IPS DF 6.9 (cell line): ENCODE measurements at places on chromosomes 6 and 20.

GRCh38 chr6:141216726-141217125 is 916.0 kb upstream of the GJE1 start:
- H3K4me3 ChIP-seq: no peak overlapping the region
- H3K27me3 ChIP-seq: no peaks in the 10 kb centered on the region
- no peaks in the 10 kb centered on the region for H3K4me1 ChIP-seq
- no peak for DNase-seq
- no peak overlapping the region for H3K27ac ChIP-seq
- H3K36me3 ChIP-seq: no peaks in the 10 kb centered on the region

DNA sequence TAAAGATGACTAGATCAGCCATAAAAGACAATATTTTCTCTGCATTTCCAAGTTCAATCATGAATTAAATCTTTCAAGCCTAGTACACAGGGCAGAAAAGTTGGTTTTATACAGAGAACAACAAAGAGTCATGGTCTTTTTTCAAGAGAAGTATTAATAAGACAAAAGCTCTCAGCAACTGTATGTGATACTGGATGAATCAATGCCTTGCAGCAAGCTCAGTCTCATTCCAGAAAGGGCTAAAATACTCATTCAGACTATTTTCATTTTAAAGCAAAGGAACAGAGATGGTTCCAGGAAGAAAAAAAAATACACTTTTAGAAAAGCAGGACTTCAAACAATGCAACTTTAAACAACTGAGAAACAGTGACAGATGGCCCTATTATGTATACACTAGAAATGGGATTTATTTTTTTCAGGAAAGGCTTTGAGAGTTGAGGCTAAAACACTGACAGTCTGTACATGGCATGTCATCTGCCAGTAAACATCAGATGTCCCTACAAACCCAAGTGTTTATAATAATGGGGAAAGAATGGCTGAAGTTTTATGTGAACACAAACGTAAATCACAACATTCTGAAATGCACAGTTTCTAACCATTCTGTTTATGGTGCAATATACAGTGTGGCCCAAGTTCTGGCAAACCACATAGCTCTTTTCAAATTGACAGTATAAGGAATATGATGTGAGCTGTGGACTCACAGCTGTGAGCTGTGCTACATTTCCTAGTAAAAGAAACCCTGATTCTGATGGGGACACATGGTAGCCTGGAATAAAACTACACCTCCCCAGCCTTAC is 114.3 kb upstream of the DST start:
- DNase-seq: no peak
- no peak overlapping the region for H3K27ac ChIP-seq

DNA sequence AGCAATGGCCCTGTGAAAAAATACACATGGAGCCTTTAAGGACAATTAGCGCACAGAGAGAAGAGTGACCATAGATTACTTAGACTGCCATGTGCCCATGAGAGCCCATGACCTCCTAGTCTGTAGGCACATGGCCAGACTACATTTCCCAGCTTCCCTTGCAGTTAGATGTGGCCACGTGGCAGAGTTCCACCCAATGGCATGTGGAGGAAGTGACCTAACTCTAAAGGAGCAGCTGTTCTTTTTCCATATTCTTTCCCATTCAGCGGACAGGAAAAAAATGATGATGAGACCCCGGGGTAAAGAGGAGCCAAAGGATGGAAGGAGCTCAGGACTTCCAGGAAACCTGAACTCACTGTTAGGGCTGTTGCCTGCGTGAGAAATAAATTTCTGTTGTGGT is 116.6 kb downstream of the CBLN4 start:
- H3K27me3 ChIP-seq: no peaks in the 10 kb centered on the region
- no peaks in the 10 kb centered on the region for H3K4me1 ChIP-seq
- no peak overlapping the region for H3K4me3 ChIP-seq
- no peak overlapping the region for H3K27ac ChIP-seq
- DNase-seq: no peak

DNA sequence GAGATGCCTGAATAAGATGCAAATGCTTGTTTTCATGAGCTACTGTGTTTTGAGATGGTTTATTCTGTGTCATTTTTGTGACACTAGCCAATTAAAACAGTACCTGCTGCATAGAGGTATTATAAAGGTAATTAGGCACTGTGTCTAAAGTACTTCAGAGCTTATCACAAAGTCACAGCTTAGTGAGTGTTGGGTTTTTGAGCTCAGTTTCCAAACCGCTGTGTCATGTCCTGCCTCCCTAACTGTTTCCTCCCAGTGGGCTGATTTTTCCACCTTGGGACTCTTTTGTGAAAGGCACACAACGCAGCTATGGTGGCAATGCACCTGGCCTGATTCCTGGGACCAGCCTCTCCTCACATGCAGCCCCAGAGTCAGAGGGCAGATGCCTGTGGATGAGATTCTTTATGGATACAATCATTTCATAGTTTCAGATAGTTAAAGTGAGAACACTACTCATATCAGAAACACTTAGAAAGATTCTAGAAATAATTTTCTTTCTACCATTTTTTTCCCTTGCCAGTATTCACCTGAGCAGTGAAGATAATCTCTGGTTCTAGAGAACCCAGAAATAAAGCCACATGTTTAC is 41.3 kb upstream of the TAGAP start:
- no peaks in the 10 kb centered on the region for H3K27me3 ChIP-seq
- H3K4me3 ChIP-seq: no peak overlapping the region
- H3K27ac ChIP-seq: no peak overlapping the region
- H3K36me3 ChIP-seq: no peaks in the 10 kb centered on the region
- no peak for DNase-seq

- H3K27ac ChIP-seq: no peak overlapping the region
- no peak overlapping the region for H3K4me3 ChIP-seq
Measured at GRCh38 chr6:89111933-89112332, 5.9 kb downstream of the SRSF12 start.

- no peaks in the 10 kb centered on the region for H3K4me1 ChIP-seq
- no peaks in the 10 kb centered on the region for H3K36me3 ChIP-seq
- no peaks in the 10 kb centered on the region for H3K27me3 ChIP-seq
- no peak overlapping the region for H3K27ac ChIP-seq
- DNase-seq: no peak
Measured at GRCh38 chr6:16674801-16675392, 86.4 kb downstream of the ATXN1 start.

DNA sequence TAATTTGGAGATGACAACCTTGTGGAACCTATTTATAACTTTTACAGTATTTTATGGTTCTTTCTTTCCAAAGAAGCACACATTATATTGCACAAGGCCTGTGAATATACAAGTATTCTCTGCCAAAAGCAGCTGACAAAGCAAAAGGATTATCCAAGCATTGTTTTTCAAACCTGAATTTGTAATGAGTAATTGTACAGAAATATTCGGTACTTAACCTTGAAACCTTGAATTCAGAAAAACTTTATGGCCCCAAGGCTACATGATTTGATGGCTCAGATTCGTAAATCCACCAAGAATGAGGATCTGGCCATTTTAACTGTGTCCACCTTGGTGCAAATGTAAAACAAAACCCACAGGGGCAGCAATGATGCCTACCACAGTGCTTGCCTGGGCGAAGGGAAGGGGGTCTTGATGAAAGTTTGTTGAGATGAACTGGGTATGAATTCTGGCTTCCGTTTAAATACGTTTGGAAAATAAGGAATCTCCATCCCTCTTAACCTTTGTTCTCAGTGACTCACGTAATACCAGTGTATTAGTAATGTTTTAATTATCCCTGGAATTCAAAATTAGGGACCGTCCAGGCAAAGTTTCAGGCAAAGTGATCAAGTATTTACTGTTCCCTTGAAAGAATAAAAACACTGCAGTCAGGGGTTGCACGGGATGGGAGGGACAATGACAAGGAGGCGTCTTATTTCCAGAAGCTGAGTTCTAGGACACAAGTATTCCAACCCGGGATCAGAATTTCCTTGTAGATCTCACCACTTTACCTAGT is 2.7 kb upstream of the RBM24 start:
- DNase-seq: no peak
- H3K4me1 ChIP-seq: no peaks in the 10 kb centered on the region
- H3K27me3 ChIP-seq: peaks cover 34% of the 10 kb centered on the region
- H3K27ac ChIP-seq: no peak overlapping the region
- H3K4me3 ChIP-seq: no peak overlapping the region

DNA sequence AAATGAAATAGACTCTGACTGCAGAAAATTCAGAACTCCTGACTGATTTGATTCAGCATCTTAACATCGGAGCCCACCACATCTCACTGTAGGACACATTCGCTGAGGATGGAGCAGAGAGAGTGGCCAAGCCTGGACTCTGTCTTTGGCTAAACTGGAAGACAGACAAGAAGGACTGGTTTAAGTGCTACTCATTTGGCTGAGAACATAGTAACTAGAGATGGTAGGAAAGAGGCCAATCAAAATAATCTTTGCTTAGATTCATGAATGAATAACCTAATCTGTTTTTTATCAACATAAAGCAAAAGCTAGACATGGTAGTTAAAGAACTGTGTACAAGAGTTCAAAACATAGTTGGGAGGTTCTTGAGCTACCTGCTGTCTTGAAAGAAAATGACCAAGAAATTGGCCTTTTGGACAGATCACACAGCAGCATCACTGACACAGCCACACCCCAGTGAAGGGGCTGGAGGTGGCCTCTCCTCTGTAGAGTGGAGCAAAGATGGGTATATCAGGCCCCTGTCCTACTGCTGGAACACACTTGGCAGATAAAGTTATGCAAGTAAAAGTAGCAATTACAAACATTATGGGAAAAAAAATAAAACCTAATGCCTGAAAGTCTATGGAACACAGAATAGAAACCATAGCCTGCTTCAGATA is 87.1 kb upstream of the NT5E start:
- no peak overlapping the region for H3K4me3 ChIP-seq
- no peaks in the 10 kb centered on the region for H3K36me3 ChIP-seq
- no peak for DNase-seq
- H3K4me1 ChIP-seq: no peaks in the 10 kb centered on the region
- H3K27ac ChIP-seq: no peak overlapping the region

DNA sequence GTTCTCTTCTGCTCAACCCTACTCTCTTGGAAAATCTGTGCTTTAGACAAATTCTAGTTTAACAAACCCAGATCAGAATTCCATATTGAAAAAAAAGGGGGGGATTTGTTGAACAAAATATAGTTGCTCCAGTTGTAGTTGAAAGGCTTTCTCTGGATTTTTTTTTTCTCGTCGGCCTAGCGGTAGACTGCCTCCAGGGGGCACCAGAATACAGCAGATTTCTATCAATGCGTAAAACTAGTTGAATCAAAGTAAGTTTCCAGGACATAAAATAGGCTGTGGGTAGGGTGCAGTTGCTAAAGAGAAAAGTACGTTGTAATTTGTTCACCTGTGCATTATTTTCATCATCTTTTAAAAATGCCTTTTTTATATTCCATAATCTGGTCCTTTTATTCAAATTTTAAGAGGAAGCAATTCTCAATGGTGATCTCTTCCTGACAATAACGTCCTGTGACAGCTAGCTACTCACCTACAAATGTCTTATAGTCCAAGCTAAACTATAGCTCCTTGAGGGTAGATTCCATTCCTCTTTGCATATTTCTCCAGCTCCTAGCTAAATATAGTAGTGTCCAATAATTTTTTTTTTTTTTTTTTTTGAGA is 105.4 kb downstream of the PERP start:
- H3K4me1 ChIP-seq: no peaks in the 10 kb centered on the region; the same call in 1 of the 2 replicates
- DNase-seq: peak; percentile 35
- no peaks in the 10 kb centered on the region for H3K27me3 ChIP-seq

DNA sequence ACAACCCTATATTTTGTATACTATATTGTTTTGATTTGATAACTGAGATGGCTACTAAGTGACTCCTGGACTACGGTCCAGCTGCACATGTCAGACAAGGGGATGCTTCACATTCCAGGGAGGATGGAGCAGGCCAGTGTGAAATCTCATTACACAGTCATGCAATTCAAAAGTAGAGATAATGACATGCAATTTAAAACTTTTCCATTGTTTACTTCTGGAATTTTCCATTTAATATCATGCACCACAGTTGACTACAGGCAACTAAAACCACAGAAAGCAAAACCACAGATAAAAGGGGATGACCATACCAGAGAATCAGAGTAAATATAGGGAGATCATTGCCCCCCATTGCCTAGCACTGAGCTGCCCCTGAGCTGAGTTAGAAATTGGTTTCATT is 366.4 kb downstream of the BTBD9 start:
- H3K4me3 ChIP-seq: no peak overlapping the region
- peaks cover 2% of the 10 kb centered on the region; the same call in 1 of the 2 replicates for H3K4me1 ChIP-seq
- H3K27me3 ChIP-seq: no peaks in the 10 kb centered on the region
- no peaks in the 10 kb centered on the region for H3K36me3 ChIP-seq
- no peak overlapping the region for H3K27ac ChIP-seq

DNA sequence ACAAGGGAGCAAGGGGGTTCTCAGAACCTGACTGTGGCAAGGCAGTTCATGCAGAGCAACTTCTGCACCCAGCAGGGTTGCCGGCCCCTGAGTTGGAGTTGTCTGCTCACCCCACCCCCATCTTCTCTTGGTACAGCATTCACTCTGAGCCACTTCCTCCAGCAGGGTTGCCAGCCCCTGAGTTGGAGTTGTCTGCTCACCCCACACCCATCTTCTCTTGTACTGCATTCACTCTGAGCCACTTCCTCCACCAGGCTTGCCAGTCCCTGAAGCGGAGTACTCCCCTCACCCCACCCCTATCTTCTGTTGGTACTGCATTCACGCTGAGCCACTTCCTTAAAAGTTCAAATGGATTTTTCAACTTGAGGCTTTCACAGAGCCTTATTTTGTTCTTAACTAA is 79.7 kb upstream of the SYNDIG1 start:
- no peaks in the 10 kb centered on the region for H3K4me1 ChIP-seq
- no peak overlapping the region for H3K27ac ChIP-seq
- H3K4me3 ChIP-seq: no peak overlapping the region
- no peaks in the 10 kb centered on the region for H3K27me3 ChIP-seq

GRCh38 chr6:162315291-162315690 is 412.3 kb downstream of the PRKN start:
- no peak overlapping the region for H3K4me3 ChIP-seq
- no peak for DNase-seq
- H3K27me3 ChIP-seq: no peaks in the 10 kb centered on the region
- no peaks in the 10 kb centered on the region for H3K36me3 ChIP-seq

DNA sequence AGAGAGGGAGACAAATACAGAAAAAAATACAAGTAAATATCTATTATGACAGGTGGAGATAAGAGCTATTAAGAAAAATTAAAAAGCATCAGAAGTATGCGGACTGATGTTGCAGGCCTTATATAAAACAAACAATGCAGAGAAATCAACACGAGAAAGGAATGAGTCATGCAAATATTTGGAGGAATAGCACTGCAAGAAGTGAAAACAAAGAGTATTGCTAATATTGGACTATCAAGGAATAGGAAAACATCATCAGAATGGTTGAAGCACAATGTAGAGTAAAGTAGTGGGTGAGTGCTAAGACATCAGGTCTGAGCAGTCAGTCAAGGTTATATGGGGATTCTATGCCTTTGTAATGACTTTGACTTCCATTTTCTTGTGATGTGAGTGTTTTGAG is 657.5 kb upstream of the GJE1 start:
- no peak for DNase-seq
- H3K4me3 ChIP-seq: no peak overlapping the region
- no peaks in the 10 kb centered on the region for H3K27me3 ChIP-seq

DNA sequence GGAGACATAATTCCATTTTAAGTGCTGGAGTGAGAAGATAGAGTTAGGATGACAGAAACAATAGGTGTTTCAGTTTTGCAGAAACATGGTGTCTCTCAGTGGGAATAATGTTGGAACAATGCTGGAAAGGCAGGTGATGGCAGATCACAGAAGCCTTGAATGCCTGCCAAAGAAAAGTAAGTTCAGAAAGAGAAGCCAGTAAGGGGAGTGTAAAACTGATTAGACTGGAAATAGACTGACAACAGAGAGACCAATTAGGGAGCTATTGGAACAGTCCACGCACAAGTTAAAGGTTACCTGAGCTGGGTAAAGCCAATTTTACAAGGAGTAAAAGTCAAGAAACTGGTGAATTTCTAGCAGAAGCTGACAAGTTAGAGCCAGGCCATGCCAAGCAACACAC is 142.9 kb downstream of the TFAP2A start:
- DNase-seq: no peak
- H3K27me3 ChIP-seq: no peaks in the 10 kb centered on the region
- H3K4me3 ChIP-seq: no peak overlapping the region
- H3K27ac ChIP-seq: no peak overlapping the region
- H3K4me1 ChIP-seq: peaks cover 8% of the 10 kb centered on the region
